ENCODE measurements at places on chromosomes 12 and 14.

- no peak for DNase-seq
These were observed 23.4 kb upstream of the IPO8 start for GRCh38 chr12:30719060-30719459.

GRCh38 chr12:42798811-42799438 is 209.4 kb upstream of the PRICKLE1 start:
- DNase-seq, result no peak

DNA sequence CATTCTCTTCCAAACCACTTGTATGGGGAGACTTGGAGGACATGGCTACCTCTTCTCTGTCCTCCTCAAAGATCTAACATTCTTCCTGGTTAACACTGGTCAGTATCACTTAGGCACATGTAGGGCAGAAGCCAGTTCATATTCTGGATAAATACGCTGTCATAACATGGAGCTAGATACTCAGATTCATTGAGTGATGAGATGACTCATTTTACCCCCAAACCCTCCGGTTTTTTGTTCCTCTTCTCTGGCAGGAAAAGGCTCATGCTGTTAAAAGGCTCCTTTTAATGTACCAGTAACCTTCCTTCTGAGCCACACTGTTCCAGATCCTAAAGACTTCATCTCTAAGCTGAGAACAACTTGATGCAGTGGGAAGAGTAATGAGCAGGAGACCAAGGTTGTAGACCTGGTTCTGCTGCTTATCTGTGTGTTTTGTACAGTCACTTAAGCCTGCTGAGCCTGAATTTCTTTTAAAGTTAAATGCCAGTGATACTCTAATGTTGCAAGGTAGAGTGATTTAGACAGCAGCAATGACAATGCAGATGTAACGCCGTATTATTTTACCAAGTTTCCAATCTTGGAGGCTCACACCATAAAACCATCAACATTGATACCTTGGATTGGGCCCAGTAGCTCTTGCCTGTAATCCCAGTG is 57.3 kb upstream of the ELK3 start:
- DNase-seq, result no peak

GRCh38 chr12:52579468-52580465 is 6.1 kb upstream of the KRT74 start:
- DNase-seq, result no peak

DNA sequence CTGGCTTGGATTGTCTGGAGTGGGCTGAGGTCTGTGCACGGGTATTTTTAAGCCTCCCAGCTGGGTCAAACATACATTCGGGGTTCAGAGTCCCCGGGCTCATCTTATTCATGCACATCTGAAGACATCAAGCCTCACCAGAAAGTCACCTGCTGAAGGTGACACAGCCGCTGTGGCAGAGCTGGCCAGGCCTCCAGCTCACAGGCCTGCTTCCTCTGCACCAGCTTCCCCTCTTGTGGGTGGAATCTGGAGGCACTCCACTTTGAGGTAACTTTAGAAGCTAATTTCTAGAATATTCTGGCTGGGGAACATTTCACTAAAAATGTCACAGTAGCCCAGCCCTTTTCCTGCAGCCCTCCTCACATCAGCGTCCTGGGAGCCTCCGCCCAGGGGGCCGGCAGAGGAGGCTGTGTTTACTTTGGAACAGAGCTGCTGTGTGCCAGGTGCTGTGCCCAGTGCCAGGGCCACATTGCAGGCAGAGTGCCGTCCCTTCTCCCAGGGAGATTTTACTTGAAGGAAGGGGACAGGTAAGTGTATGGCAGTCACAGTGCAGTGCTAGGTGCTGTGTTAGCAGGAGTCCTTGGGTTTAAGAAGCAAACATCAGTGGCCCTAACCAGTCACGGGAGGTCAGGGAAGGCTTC is 62.2 kb downstream of the TSPAN11 start:
- no peak for DNase-seq

GRCh38 chr12:53586745-53587144 is 39.4 kb downstream of the ATF7 start:
- DNase-seq, result no peak

DNA sequence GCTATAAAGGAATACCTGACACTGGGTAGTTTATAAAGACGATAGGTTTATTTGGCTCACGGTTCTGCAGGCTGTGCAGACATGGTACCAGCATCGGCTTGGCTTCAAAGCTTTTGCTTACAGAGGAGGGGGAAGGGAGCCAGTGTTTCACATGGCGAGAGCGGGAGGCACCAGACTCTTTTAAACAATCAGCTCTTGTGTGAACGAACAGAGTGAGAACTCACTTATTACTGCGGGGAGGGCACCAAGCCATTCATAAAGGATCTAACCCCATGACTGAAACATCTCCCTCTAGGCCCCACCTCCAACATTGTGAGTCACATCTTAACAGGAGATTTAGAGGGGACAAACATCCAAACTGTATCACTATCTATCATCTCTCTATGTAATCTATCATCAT is 227.4 kb downstream of the TMEM132D start:
- no peak for DNase-seq

DNA sequence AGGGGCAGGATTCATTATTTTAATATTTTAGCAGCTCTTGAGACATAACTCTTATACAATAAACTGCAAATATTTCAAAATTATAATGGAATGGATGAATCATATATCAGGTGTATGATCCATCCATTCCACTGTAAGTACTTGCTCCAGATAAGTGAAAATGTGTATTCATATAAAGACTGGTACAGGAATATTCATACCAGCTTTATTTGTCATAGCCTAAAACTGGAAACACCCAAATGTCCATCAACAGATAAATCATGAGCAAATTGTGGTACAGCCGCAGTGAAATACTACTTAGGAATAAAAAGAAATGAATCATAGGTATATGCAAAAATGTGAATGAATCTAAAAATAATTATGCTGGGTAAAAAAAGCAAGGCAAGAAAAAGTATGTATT is 263.6 kb upstream of the SYT10 start:
- DNase-seq, result no peak

- DNase-seq, result no peak
These were observed 10.7 kb upstream of the MCRS1 start for GRCh38 chr12:49578471-49579112.

- no peak for DNase-seq
These were observed 1775.6 kb upstream of the SEL1L start for GRCh38 chr14:83309211-83309610.

- no peak for DNase-seq
These were observed 21.9 kb upstream of the PGF start for GRCh38 chr14:74977164-74977900.

DNA sequence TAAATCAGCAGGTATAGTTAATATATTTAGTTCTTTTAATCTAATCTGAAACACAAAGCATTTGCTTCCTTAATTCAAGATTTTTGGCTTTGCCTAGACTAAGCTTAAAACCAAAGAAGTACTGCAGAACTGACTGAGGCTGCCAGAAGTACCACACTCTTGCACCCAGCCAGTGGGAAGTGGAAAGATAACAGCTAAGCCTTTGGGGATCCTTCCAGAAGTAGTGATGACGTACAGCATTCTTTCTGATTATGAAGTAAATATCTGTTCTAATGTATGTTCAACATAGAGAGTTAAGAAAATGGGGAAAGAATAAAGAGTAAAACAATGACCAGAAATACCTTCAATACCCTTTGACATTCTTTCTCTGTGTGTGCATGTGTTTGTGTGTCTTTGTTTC is 19.3 kb downstream of the NTF3 start:
- no peak for DNase-seq

GRCh38 chr14:59510001-59510400 is 25.7 kb downstream of the JKAMP start:
- no peak for DNase-seq
